Amniotic epithelial cell (primary cell): ENCODE measurements at places on chromosomes 16 and 17.

GRCh38 chr16:79600638-79601091, at the start of gene MAF:
Gene MAF, minus strand, starts transcription at chr16:79600737. Its CDS starts 835 bp downstream, at chr16:79599902.
- DNase-seq = peak; percentile 91

- DNase-seq = peak; percentile 24
Measured at GRCh38 chr17:44097110-44097958, 26.1 kb downstream of the HDAC5 start.

- DNase-seq = no peak
Measured at GRCh38 chr17:60134396-60135150, 15.2 kb upstream of the CA4 start.

- no peak for DNase-seq
Measured at GRCh38 chr17:21143695-21144094, 16.9 kb downstream of the DHRS7B start.

- DNase-seq = no peak
Measured at GRCh38 chr17:58703916-58704286, 11.5 kb downstream of the RAD51C start.

- DNase-seq = no peak
Measured at GRCh38 chr17:7803981-7804380, 30.0 kb upstream of the KDM6B start.

GRCh38 chr17:20916383-20916782, 126.4 kb downstream of the USP22 start:
- no peak for DNase-seq

- DNase-seq = no peak
Measured at GRCh38 chr16:27558932-27559331, 9.0 kb downstream of the KATNIP start.

- DNase-seq = no peak
Measured at GRCh38 chr17:74822939-74823367, 36.7 kb downstream of the GRIN2C start.

- DNase-seq = no peak
Measured at GRCh38 chr16:66903544-66904427, 14.9 kb downstream of the CDH16 start.

GRCh38 chr16:71971571-71971970, 28.6 kb downstream of the PKD1L3 start:
- no peak for DNase-seq

DNA sequence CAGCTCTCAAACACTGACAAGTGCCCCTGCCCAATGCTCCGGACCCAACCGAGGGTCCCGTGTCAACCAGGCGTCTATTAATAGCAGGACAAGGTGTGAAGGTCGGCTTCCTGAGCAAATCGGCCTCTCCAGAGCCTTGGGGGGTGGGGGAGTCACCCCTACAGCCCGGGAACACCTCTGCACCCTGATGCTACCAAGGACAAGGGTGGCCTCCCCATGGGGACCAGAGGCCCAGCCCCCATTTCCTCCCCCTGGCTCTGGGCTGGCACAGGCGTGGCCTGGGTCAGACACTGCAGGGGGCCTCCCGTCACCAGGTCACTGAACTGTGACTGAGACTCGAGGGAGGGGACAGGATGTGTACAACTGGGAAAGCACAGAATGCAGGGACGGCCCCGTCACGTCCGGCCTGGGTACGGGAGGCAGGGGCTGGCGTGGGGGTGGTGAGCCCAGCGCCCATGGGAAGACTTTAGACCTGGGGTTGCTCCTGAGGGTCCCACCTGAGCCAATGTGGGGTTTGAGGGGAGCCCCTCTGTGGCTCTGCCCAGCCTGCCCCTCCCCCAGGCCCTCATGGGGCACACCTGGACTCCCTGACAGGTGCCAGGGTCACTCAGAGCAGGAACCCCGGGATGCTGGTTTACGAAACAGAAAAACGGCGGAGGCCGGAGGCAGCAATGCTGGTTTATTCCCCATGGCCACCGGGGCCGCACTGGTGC, 579 bp upstream of the CYBA start:
- no peak for DNase-seq

DNA sequence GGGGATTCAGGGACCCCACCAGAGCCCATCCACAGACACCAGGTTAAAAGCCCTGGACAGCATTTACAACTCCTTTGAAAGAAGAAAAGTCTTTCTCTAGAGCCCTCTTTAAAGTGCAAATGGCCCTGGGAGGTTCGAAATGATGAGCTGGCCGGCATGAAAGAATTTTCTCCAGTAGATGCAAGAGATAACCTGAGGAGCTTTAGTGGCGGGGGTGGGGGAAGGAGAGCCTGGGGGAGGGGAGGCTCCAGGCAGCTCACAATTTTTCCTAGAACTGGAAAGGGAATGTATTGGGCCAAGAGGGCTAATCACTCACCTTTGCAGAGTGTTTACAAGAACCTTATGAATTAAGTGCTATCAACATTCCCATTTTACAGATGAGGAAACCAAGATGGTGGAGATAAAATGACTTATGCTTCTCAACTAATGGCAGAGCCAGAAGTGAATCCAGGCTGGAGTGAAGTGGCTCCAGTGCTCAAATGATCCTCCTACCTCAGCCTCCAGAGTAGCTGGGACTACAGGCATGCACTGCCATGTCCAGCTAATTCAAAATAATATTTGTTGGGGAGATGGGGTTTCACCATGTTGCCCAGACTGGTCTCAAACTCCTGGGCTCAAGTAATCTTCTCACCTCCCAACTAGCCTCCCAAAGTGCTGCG, 4.2 kb upstream of the CDH1 start:
- no peak for DNase-seq

- DNase-seq = peak; percentile 86
Measured at GRCh38 chr17:57084802-57085447, at the start of gene AKAP1. Gene AKAP1, plus strand, starts transcription at chr17:57085246. Its CDS starts 20,219 bp downstream, at chr17:57105465.

DNA sequence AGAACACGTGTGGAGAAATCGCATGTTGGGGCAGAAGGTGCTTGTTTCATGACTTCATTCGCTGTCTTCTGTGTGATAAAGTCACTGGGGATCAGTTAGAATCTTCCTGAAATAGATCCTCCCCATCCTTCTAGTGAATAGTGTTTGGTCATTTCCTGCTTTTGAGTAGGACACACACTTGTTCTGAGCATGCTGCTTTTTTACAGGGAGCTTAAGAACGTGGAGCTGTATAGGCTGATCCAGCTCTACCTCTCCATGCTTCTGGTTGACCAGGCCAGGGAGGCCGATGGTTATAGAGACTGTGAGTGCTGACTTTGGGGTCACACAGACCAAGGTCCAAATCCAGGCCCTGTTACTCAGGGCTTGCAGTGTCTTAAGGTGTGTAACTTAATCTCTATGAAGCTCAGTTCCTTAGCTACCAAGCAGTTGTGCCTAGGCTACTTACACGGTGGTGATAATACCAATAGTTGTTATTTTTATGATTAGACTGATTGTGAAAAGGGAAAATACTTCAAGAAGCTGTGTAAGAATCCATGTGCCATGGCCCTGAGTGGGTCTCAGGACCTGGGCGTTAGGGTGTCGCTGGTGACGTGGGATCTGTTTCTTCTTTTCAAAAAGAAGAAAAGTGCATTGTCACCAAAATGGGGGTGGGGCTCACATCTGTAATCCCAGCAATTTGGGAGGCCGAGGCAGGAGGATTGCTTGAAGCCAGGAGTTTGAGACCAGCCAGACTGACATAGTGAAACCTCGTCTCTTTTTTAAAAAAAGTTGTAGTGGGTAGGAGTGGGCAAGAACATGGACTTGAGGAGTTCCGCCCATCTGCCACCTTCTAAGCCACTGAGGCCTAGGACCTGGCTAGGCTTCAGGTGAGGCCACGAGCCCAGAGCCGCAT, 64.1 kb upstream of the LGALS9 start:
- DNase-seq = no peak

DNA sequence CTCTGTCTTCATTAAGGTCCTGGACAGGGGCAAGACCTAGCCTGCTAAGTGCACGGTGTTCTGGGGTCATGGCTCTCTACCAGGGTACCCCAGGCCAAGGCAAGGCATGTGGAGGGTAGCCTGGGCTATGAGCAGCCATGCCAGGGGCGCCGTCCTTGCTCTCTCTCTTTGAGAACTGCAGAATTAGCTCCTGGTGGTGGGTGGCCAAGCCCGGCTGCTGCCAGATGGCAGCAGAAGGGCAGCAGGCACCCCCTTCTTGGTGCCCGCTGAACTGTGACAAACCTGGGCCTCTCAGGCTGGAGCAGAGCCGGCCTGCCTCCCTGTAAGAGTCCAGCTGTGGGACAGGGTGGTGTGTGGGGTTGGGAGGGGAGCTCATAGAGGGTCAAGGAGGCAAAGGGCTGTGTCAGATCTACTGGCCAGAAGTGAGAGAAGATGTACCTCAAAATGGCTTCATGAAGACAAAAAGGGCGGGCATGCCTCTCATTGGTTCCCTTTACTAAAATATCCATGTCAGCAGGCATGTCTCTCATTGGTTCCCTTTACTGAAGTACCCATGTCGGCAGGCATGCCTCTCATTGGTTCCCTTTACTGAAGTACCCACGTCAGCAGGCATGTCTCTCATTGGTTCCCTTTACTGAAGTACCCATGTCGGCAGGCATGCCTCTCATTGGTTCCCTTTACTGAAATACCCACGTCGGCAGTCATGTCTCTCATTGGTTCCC, 81.7 kb upstream of the SDK2 start:
- DNase-seq = no peak

DNA sequence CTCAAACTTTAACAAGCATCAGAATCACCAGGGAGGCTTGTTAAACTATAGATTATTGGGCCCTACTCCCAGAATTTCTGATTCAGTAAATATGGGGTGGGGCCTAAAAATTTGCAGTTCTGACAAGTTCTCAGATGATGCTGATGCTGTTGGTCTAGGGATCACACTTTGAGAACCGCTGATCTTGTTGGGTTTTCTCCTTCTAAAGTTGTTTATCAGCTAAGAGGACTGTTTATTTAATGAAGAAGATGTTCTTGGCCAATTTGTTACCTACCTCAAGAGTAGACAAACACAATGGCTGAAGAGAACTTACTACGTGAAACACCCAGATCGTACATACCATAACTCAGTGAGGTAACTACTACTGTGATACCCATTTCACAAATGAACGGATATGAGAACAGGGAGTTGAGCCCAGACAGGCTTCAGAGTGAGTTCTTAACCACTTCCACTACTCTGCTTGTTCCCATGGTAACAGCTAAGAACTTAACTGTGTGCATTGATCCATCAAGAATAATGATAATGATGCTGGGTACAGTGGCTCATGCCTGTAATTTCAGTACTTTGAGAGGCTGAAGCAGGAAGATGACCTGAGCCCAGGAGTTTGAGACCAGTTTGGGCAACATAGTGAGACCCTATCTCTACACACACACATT, 85.3 kb upstream of the NSRP1 start:
- no peak for DNase-seq

DNA sequence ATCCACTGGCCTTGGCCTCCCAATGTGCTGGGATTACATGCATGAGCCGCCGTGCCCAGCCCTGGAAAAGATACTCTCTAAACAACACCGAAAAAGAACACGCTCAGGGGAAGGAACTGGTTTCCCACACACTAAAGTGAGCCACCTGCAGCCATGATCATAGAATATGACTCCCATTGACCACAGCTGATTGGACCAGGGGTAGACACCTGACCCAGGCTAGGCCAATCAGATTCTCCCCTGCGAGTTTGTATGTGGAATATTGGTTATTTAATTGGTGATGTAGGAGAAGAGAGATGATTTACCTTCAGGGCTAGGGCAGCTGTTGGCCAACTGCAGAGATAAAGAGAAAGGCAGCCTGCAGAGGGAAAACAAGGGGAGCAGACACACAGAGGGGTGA, 9.0 kb upstream of the GGA2 start:
- no peak for DNase-seq

DNA sequence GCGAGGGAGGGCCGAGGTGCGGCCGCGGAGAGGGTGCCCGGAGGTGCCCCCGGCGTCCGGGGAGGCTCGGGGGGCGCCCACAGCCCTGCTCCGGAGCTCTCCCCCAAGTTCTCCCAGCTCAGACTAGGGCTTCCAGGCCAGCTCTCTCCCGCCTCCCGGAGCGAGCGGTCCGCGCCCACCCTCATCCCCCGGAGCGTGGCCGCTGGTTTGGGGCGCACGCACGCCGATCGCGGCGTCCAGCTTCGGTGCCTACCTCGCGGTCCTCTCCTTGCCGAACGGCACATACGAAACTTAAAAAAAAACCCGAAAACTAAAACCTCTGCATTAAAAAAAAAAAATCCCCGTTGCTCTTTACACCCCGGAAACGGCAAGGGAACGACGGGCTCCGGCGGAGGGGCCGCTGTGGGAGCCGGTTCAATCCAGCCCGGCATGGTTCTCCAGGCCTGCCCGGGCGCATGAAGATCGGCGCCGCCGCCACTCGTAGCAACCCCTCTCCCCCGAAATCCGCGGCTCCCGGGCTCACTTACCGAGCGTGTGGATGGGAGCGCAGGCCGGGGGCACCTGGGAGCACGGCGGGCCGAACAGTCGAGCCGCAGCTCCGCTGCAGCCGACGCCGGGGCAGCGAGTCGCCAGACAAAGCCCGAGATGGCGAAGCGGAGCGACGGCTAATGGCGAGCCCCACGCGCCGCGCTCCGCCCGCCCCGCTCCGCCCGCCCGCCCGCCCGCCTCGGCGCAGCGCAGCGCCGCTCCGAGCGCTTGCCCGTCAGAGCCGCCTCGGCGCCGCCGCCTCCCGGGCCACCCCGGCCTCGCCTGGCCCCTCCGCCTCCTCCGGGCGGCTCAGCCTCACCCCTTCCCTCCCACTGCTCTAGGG, 973 bp upstream of the UBTF start:
- DNase-seq = peak; percentile 54

GRCh38 chr16:489606-490005, 37.9 kb upstream of the CAPN15 start:
- no peak for DNase-seq

- DNase-seq = no peak
Measured at GRCh38 chr17:72287586-72287985, 166.8 kb downstream of the SOX9 start.

GRCh38 chr16:79769270-79769927, 168.9 kb upstream of the MAF start:
- no peak for DNase-seq

DNA sequence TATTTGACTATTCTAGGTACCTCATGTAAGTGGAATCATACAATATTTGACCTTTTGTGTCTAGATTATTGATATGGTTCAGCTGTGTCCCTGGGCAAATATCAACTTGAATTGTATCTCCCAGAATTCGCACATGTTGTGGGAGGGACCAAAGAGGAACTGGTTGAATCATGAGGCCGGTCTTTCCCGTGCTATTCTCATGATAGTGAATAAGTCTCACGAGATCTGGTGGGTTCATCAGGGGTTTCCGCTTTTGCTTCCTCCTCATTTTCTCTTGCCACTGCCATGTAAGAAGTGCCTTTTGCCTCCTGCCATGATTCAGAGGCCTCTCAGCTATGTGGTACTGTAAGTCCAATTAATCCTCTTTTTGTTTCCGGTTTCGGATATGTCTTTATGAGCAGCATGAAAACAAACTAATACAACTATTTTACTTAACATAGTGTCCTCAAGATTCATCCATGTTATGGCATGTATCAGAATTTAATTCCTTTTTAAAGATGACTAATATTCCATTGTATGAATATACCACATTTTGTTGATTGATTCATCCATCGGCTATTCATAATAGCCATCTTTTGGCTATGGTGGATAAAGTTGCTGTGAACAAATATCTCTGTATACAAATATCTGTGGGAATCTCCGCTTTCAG, 129.1 kb downstream of the FTO start:
- DNase-seq = no peak

GRCh38 chr17:48735062-48735351, 6.5 kb upstream of the HOXB13 start:
- DNase-seq = no peak
